Stimulated activated CD8-positive, alpha-beta memory T cell treated with anti-CD3 and anti-CD28 coated beads, Interleukin-7, amount 100 ng/mL, for 24 hours (primary cell): ENCODE measurements at places on chromosomes 5 and 9.

DNA sequence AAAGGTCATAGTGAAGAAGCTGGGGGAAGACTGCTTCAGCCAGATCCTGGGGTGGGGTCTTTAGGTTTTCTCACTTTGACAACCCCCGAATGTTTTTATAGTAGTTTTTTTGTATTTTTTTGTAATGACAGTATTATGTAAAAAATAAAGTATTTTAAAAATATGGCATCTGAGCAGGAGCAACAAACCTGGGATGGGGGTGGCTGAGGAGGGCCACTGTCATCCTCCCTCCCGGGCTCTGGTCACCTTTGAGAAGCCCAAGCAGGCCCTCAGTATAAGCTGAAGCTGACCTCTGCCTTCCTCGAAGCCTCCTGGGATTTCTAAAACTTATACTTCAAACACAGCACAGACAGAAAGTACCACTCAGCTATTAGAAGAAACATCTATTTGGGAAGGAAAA is 8.7 kb downstream of the DNAJB5 start:
- no peak for DNase-seq

DNA sequence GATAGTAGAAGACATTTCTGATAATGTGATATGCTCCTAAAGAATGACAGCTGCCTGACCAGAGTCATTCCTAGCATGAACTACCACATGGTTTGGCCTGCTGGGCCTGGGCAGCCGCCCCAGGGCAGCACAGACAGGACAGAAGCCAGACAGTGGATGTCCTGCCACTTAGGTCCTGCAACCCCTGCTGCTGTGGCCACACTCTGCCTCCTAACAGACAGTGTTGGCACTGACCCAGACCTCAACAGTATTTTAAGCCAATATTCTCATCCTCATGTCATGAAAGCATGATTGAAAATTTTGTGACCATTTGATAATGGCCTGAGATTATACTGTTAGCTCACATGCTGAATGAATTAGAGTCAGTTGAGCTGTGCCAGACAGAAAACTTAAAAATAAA is 15.8 kb downstream of the CENPP start:
- no peak for DNase-seq

- no peak for DNase-seq
Observed at GRCh38 chr9:73007966-73008672, 55.3 kb upstream of the ALDH1A1 start.

- DNase-seq = no peak
Observed at GRCh38 chr5:78009937-78010527, 233.9 kb upstream of the TBCA start.

DNA sequence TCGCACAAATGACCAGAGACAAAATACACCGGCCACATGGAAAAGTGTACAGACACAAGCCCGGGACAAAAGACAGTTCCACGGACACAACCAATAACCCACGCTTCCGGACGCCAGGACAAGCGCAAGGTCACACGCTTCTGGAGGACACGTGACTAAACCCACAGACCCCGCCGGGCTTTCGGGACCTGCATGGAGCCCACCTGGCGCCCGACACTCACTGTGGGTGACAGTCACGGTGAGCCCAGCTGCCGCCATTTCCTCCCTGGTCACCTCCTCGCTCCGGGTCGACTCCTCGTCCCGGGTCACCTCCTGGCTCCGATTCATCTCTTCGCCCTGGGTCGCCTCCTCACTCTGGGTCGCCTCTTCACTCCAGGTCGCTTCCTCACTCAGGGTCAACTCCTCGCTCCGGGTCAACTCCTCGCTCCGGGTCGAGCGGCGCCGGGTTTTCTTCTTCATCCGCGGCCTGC is 470 bp downstream of the BAG1 start:
- no peak for DNase-seq

DNA sequence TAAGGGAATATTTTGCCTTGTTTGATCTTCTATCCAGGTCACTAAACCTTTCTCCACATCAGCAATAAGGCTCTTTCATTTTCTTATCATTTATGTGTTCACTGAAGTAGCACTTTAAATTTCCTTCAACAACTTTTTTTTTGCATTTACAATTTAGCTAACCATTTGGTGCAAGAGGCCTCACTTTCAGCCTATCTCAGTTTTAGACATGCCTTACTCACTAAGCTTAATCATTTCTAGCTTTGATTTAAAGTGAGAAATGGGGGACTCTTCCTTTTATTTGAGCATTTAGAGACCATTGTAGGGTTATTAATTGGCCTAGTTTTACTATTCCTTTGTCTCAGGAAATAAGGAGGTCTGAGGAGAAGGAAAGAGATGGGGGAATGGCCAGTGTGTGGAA is 250.5 kb downstream of the AUH start:
- no peak for DNase-seq

- DNase-seq = no peak
Observed at GRCh38 chr9:33429256-33429985, 18.0 kb downstream of the AQP3 start.

- DNase-seq = no peak
Observed at GRCh38 chr5:110757118-110757729, 18.4 kb downstream of the SLC25A46 start.

- no peak for DNase-seq
Observed at GRCh38 chr5:175098301-175098700, 345.7 kb downstream of the DRD1 start.

DNA sequence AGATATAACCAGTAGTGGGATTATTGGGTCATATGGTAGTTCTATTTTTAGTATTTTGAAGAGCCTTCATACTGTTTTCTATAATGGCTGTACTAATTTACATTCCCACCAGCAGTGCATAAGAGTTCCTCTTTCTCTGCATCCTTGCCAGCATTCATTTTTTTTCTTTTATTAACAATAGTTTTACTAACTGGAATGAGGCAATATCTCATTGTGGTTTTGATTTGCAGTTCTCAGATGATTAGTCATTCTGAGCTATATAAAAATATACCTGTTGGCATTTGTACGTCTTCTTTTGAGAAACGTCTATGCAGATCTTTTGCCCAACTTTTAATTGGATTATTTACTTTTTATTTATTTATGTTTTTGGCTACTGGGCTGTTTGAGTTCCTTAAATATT is 1579.3 kb upstream of the CDH6 start:
- DNase-seq = no peak

- DNase-seq = no peak
Observed at GRCh38 chr5:4373051-4373820, 766.9 kb upstream of the ADAMTS16 start.

- no peak for DNase-seq
Observed at GRCh38 chr9:136140046-136140445, 21.4 kb upstream of the TMEM250 start.

DNA sequence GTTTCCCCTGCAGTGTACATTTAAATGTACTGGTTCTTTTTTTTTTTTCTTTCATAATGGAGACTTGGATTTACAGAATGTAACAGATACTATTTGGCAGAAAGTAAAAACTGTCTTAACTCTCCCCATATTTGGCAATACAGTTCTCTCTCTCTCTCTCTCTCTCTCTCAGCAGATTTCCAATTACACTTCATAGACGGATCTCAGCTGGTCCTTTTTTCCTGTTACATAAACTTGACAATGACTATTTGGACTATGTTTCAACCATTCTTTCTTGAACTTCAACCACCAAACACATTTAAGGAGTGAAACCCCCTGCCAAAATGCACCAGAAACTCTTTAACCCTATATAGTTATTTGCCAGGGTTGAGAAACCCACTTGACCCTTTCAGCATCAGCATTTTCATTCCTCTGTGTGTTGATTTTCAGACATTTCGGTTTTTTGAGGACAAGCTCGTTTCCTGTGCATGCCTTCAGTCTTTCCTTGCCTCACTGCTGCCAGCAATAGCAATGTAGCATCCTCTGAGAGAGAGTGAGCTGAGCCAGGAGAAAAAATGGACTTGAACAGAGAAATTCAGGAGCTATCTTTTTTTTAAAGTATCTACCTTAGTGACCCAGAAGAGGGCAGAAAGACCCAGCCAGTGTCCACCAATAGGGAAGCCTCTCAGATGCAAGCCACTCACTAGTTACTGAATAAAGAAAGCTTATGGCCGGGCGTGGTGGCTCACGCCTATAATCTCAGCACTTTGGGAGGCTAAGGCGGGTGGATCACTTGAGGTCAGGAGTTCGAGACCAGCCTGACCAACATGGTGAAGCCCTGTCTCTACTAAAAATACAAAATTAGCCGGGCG is 26.0 kb upstream of the GNA14 start:
- DNase-seq = no peak

DNA sequence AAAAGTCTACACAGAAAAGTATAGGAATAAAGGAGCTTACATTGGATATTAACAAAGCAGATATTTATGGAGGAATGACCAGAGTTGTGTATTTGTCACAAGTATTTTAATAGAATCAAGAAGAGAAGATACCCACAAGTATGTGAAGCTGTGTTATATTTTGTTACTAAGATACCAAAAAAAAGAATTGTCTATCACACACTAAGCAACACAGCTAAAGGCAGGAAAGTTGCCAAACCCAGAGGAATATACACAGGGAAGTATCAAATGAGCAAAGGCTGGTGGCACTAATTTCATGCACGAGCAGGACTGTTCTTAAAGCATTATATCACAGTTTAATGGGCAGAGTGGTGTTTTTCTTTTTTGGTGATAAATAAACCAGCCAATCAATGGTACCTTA is 30.9 kb upstream of the RAI14 start:
- no peak for DNase-seq

DNA sequence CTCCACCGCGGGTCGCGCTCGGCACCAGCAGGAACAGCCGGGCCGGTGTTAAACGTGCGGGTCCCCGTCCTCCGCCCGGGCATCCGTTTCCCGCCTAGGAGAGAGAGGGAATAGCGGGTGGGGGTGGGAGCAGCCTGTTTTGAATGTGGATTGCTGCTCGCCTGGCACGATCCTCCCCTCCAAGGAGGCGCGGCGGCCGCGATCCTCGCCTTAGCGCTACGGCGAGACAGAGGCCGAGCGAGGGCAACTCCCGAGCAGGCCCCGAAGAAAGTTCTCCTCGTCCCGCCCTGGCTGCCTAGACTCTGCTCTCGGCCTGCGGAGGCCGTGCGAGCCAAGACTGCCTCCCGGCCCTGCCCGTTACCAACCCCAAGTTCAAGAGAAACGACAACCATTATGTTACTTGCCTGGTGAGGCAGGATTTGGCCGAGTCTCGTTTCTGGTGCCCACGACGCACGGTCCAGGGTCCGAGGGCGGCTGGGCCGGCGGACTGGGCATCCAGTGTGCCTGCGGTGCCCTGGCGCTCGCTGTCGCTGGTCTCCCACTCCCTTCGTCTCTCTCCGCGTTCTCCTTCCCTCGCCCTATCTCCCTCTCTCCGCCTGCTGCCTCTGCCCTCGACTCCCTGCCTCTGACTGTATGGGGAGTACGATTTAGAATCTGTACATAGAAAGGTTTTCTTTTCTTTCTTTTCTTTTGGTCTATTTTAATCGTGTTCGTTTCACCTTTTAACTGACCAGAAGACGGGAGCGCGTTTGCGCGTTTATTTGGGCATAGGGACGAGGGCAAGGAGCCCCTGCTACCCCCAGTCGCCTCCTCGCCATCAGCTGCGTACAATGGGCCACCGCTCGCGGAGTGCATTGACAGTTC is 724 bp downstream of the NR2F1-AS1 start:
- DNase-seq = no peak

GRCh38 chr5:15571081-15571480 is 71.1 kb downstream of the FBXL7 start:
- no peak for DNase-seq

- DNase-seq = no peak
Observed at GRCh38 chr9:94817291-94818177, 91.0 kb downstream of the AOPEP start.
